ENCODE measurements at places on chromosomes 12 and 14.

- no peak overlapping the region for H3K4me3 ChIP-seq
- no peaks in the 10 kb centered on the region for H3K27me3 ChIP-seq
- H3K27ac ChIP-seq, result no peak overlapping the region
- H3K4me1 ChIP-seq, result peaks cover 28% of the 10 kb centered on the region
These were observed 14.5 kb downstream of the CBX5 start for GRCh38 chr12:54265364-54265812.

GRCh38 chr14:101775826-101776225 is 14.3 kb downstream of the PPP2R5C start:
- no peaks in the 10 kb centered on the region for H3K36me3 ChIP-seq
- no peak overlapping the region for H3K4me3 ChIP-seq
- H3K27ac ChIP-seq, result no peak overlapping the region
- no peaks in the 10 kb centered on the region for H3K27me3 ChIP-seq

DNA sequence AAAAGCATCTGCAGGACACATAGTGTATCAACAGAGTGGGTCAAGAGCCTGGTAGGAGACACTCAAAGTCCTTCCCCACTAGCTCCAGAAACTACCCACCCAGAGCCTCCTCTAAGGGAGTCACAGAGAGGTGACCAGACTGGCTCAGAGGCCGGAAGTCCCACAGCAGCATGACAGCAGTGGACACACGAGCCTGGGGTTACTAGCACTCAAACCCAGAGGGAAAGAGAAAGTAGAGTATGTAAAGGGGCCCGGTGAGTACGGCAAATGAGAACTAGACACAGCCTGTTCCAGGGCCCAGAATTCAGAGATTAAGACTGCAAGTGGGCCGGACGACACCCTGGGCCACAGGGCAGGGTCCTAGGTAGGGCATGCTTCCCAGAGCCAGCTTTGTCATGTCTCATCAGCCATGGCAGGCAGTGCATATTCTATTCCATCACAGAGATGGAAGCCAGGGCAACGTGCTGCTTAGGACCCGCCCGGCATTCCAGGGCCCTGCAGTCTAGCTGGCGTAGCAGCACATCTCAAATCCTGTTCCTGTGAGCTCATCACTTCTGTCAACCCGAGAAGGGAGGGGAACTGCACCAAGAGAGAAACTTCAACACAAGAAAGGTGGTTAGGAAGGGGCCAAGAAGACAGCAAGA is 4.2 kb downstream of the IFFO1 start:
- no peak for DNase-seq
- peaks cover 11% of the 10 kb centered on the region for H3K4me1 ChIP-seq
- no peaks in the 10 kb centered on the region for H3K27me3 ChIP-seq
- no peak overlapping the region for H3K27ac ChIP-seq
- H3K4me3 ChIP-seq, result no peak overlapping the region

DNA sequence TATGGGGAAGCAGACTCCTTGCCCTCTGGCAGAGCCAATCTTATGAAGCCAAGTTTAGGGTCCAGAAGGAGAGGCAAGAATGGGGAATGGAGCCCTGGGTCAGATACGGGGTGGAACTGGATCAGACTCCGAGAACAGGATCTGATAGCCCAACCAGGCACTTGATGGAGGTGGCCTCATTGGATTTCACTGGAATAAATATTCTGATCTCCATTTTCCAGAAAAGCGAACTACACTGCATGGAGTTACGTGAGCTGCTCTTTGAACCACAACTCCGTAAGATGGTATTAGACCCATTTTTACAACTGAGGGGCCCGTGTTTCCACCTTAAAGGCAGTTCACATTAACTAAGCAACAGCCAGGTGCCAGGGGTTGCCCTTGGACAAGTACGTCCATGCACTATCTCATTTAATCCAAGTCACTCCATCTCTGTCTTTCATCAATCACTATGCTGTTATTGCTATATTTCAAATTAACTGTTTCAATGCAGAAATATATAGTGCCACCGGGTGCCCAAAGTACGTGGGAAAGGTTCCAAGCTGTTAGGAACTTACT is 155.2 kb downstream of the BCL11B start:
- H3K4me1 ChIP-seq, result no peaks in the 10 kb centered on the region
- no peaks in the 10 kb centered on the region for H3K36me3 ChIP-seq
- H3K27me3 ChIP-seq, result peaks cover 23% of the 10 kb centered on the region
- no peak for DNase-seq

- H3K27ac ChIP-seq, result no peak overlapping the region
- H3K27me3 ChIP-seq, result peaks cover 28% of the 10 kb centered on the region
- no peaks in the 10 kb centered on the region for H3K4me1 ChIP-seq
- no peaks in the 10 kb centered on the region for H3K36me3 ChIP-seq
These were observed 181.5 kb upstream of the SFSWAP start for GRCh38 chr12:131529196-131530040.

DNA sequence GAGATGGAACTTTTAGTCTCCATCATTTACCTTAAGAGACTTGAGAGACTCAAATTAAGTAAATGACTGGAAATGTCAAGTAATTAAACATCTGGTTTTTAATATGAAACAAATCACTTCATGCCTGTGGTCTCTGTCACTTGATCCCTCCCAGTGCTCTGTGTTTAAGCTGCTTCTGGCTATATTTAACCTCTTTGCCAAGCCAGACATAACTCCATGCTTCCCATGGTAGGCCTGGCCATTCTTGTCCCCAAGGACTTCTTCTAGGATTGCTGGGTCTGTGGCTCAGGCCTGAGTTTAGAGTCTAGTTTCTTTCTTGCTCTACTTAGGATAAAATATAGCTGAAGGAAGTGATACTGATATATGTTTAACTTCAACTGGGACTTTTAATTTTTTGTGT is 1013.6 kb downstream of the FLRT2 start:
- H3K36me3 ChIP-seq, result no peaks in the 10 kb centered on the region
- H3K27me3 ChIP-seq, result no peaks in the 10 kb centered on the region
- no peak overlapping the region for H3K4me3 ChIP-seq
- no peaks in the 10 kb centered on the region for H3K4me1 ChIP-seq
- no peak overlapping the region for H3K27ac ChIP-seq

GRCh38 chr12:11805043-11805442 is 155.6 kb downstream of the ETV6 start:
- no peaks in the 10 kb centered on the region for H3K27me3 ChIP-seq
- H3K36me3 ChIP-seq, result no peaks in the 10 kb centered on the region
- no peak overlapping the region for H3K4me3 ChIP-seq
- no peak for DNase-seq
- H3K27ac ChIP-seq, result no peak overlapping the region

DNA sequence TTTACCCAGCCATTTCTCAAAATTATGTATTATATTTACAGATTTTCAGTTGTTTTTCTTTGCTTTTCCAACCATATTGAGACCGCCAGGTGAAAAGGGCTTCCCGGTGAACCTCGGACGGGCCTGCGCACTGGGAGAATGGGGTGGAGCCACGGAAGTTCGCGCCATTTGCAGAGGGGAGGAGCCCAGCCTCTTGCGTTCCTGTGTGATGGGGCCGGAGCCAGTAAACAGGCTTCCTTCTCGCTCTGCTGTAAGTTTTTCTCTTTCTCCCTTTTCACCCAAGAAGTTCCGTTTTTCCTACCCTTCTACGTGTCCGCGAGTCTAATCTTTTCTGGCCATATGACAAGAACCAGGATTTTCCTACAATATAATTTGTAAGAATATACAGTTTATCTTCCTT is 1108.8 kb upstream of the SEL1L start:
- H3K27ac ChIP-seq, result no peak overlapping the region
- DNase-seq, result no peak
- no peaks in the 10 kb centered on the region for H3K4me1 ChIP-seq
- no peaks in the 10 kb centered on the region for H3K36me3 ChIP-seq

GRCh38 chr14:58607952-58608317 is 29.8 kb upstream of the DACT1 start:
- no peaks in the 10 kb centered on the region for H3K27me3 ChIP-seq
- H3K36me3 ChIP-seq, result no peaks in the 10 kb centered on the region
- no peaks in the 10 kb centered on the region for H3K4me1 ChIP-seq
- no peak overlapping the region for H3K27ac ChIP-seq

DNA sequence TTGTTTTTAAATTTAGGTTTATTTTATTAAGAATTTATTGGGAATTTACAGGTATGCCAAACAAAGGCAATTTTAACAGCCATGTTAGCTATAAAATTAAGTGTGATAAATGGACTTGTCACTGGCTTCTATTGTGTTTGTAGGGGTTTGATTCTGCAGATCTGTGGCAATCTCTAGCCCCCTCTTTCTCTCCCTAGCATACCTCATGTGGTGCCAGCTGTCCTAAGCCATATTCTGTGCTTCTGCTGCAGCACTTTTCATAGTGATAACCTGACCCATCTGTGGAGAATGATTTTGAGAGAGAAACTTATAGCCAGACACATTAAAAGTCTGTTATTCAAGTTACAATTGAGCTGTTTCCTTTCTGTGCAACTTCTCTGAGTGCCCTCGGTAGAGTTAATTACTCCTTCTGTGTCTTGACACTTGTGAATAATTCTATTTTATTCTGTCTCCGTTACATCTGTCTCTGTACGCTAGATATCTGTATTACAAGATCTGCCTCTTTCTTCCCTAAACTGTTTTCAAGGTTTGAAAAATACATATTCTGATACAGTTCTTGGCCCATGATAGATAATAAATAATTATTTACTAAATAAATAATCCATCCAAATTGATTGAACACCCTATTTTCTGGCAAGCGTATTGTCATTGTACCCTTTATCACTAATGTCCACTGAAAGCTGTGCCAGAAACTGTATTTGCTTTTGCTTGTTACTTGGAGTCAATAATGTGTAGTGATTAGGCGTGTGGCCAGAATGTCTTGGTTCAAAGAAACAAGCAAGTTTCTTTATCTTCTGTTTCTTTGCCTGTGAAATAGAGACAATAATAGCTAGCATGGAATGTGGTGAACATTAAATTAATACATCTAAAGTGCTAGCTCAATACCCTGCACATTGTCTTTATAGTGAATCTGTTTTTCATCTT is 40.0 kb downstream of the FRS2 start:
- no peaks in the 10 kb centered on the region for H3K27me3 ChIP-seq
- no peak overlapping the region for H3K27ac ChIP-seq

GRCh38 chr14:49947506-49947905 is 54.6 kb downstream of the ARF6 start:
- no peaks in the 10 kb centered on the region for H3K36me3 ChIP-seq
- H3K27ac ChIP-seq, result no peak overlapping the region
- H3K4me3 ChIP-seq, result no peak overlapping the region
- H3K27me3 ChIP-seq, result no peaks in the 10 kb centered on the region
